ENCODE measurements at places on chromosomes 5 and 9. TPM values are rescaled to one million over a fixed set of nuclear protein-coding genes. Genes with fewer than 3 reads are reported as not detected.

DNA sequence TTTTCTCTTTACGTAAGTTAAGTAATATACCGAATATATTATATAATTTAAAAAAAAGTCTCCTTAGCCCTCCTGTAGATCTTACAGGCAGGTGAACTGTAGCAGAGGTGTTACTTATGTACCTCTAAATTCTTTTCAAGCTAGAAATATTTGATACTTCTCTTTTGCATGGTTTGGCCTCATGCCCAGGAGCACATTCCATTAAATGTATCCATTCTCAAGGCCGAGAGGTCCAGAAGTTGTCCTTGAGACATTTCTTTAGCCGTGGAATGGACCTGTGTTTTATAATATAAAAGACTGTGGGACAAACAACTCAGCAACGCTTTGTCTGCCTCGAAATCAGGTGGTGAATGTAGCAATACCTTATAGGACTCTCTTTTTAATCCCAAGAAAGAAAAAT is 184.5 kb downstream of the TRIO start:
- DNase-seq = no peak

DNA sequence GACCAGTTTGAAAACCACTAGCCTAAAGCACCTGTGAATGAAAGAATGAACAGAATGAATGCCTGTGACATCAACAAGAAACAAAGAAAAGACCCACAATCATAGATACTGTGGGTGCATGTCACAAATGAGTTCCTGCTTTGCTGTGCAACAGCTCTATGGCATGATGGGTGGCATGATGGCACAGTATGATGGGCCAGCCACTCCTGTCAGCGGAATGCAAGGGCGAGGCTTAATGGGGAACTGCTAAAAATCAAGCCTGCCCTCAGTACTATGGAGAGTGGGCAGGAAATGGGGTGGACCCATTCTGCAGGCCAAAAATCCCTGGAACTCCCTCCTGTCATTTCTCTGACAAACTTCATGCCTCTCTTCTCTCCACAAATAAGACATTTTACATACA is 89.0 kb downstream of the DCP2 start:
- no peak for DNase-seq

DNA sequence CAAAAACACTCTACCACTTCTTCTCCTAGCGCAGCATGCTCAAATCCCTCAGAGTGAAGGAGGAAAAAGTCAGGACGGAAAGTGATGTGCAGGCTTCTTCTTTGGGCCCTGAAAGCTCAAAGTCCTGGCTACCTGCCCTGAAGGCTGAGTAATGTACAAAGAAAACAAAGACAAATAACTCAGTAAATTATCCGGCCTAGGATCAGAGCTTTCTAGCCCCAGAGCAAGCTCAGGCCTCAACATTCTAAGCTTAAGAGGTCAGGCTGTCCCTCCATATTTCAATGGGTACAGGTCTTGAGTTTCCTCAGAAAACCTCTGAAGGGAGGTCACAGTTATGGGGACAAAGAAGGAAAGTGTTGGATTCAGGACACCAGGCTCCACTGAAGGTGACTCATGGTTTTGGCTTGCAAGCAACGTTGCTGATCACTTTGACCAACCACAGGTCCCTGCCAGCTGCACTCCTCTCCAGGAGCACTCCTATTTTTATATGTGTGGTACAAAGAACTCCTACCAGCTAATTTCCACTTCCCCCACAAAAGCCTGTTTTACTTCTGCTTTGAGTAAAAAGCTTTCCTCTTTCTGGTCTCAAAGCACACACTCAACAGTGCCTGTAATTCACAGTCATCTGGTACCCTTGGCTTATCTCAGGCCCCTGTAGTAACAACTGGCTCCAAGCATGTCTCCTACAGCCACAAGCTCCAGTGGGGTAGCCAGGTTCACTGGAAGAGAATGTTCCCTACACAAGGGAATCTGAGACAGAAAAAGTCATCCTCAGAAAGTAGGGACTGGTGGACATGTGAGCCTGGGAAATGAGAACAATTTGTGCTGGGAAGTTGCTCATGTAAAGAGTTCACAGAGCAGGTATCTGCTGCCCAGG is 115.7 kb downstream of the UGCG start:
- DNase-seq = peak; percentile 96

The LRRTM2 gene
- under 0.01 TPM for total RNA-seq

DNA sequence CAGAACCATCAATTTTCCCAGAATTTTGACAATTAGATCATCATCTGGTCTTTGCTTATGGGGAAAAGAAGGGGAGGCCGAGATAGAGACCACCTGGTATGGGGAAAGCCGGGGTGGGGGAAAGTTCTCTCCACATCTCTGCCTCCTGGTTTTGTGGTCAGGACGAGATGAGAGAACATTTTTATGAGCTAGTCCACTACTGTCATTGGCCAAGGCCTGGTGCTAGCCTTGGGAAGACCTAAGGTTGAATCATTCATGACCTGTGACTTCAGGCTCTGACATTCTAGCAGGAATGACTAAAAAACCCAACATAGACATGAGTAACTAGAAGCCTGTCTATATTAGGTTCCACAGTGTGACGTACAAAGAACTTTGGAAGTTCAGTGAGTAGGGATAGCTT is 135.2 kb downstream of the PTTG1 start:
- DNase-seq = peak; percentile 59

The LHX3 gene
- not detected for total RNA-seq

- no peak for DNase-seq
Observed at GRCh38 chr5:58348996-58349728, 110.7 kb downstream of the PLK2 start.

The SLCO6A1 gene
- total RNA-seq = not detected

DNA sequence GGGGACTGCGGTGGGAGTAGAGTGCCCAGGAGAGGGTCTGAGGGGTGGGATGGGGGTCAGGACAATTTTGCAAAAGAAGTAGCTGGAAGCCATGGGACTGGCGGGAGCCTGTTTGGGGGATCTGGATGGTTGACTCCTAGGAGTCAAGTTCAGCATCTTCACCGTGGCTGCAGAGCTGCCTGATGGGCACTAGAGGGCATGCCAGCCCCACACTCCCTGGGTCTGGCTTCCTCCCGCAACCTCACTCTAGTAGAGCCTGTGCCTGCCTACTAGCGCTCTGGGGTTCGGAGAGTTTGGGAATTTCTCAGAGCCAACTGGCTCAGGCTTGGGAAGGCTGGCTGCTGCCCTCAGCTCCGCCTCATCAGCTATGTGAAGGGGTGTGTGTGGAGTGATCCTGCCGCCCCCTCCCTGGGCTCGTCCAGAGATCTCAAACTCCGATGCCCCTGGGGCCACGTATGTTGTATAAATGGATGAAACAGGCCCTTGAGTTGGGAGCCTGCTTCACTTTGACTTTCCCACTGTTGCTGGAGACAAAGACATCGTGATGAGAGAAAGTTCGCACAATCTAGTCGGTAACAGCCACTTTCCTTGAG is 10.8 kb downstream of the TSPAN17 start:
- DNase-seq = no peak
